ENCODE measurements at places on chromosomes 12 and 14. TPM values are rescaled to one million over a fixed set of nuclear protein-coding genes. Genes with fewer than 3 reads are reported as not detected.

DNA sequence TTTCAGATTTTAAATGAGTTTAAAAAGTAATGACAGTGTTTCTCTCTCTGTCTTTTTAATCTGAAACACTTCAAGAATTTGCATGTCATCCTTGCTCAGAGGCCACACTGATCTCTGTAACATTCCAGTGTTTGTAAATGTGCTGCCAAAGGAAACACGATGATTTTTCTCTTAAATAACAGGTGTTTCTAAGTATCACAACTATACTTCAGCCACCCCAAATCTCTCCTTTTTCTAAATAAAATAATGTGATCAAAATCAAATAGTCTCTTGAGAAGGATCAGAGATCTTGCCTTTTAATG, 3.3 kb upstream of the GALC start:
- no peak for DNase-seq

- no peak for DNase-seq
These were observed 94.0 kb downstream of the TSPAN9 start for GRCh38 chr12:3171195-3171591.

The ANO4 gene
- total RNA-seq, result 1.8 TPM

DNA sequence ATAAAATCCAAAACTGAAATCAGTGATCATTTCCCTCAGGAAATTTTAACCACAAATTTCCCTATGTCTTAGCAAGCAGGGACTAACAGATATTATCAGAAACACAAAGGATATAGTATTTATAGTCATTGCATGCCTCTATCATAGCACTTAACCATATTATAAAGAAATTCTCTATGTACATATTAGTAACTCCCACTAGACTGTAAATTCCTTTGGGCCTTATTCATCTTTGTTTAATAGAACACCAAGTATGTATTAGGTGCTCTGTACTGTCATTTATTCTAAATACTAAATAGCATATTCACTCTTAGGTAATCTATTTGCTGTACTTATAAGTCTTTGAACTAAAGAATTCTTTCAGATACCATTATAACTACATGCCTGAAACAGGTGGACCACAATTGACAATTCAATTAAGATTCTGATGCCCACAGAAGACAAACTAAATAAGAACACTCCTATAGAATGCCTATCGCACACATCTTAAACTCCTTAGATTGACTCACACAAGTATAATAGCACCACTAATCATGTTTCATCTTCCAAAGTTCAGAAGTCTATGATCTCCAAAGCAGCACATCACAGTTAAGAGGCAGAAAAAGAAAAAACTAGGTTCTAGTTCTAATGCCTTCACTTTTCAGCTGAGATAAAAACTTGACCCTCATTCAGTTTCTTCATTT, 134.1 kb downstream of the FSCB start:
- no peak for DNase-seq

The SERPINA12 gene
- not detected for total RNA-seq
